ENCODE measurements at places on chromosomes 12 and 14.
A peak's percentile ranks its signal among the peaks of the same experiment; 100 is the strongest.

- no peak for DNase-seq
Observed at GRCh38 chr12:121568518-121568917, 12.3 kb downstream of the KDM2B start.

DNA sequence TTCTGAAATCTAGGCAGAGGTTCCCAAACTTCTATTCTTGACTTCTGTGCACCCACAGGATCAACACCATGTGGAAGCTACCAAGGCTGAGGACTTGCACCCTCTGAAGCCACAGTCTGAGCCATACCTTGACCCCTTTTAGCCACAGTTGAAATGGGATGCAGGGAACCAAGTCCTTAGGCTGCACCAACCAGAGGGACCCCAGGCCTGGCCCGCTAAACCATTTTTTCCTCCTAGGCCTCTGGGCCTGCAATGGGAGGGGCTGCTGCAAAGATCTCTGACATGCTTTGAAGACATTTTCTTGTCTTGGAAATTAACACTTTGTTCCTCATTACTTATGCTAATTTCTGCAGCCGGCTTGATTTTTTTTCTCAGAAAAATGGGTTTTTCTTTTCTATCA is 133.9 kb upstream of the TSPAN8 start:
- no peak for DNase-seq

DNA sequence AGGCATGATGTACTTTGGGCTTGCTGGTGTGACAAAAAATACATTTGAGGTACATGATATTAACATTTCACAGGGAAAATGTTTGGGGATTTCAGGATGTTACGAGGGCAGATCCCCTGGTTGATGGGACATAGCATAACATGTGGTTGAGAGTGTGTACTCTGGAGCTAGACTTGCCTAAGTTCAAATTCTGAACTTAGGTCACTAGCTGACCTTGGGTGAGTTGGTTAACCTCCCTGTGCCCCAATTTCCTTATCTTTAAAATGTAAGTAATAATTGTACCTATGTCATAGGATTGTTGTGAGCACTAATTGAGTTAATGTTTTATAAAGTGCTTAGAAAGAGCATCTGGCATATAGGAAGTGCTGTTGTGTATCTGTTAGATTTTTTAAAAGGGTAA is 64.7 kb upstream of the ATF1 start:
- no peak for DNase-seq

GRCh38 chr14:34439090-34439489 is 22.9 kb downstream of the SPTSSA start:
- DNase-seq = no peak

GRCh38 chr14:88247228-88247627 is 75.8 kb downstream of the KCNK10 start:
- DNase-seq = no peak

DNA sequence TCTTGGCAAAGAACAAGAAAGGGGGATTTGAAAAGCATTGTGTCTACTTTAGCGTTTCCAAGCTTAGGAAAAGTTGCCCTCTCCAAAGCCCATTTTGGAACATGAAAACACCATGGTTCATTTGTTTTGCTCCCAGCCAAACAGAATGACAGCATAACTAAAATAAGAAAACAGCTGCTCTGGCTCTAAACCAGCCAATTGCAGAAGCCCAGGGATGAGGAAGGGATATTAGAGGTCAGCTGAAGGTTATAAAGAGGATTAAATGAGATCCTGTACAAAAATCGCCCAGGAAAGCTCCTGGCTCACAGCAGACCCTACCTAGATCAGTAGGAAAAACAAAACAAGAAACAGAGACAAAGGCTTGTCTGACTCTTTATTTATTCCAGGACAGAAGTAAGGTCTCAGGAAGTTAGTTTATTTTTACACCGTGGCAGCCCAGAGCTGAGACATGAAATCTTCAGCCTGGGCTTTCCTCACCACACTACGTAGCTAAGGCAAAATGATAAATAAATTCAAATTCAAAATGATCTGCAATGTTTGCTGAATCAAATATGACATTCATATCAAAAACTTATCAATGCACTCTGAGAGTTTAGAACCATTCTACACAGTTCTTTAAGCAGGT is 25.9 kb downstream of the SPX start:
- DNase-seq = no peak

GRCh38 chr12:6206327-6206726 is 6.1 kb downstream of the CD9 start:
- DNase-seq = no peak

GRCh38 chr12:9773216-9773877 is 12.6 kb upstream of the CD69 start:
- DNase-seq = no peak

- DNase-seq = no peak
Observed at GRCh38 chr12:83629931-83630330, 943.2 kb downstream of the TMTC2 start.

GRCh38 chr12:103548622-103549601 is 38.2 kb upstream of the STAB2 start:
- DNase-seq = peak; percentile 26

DNA sequence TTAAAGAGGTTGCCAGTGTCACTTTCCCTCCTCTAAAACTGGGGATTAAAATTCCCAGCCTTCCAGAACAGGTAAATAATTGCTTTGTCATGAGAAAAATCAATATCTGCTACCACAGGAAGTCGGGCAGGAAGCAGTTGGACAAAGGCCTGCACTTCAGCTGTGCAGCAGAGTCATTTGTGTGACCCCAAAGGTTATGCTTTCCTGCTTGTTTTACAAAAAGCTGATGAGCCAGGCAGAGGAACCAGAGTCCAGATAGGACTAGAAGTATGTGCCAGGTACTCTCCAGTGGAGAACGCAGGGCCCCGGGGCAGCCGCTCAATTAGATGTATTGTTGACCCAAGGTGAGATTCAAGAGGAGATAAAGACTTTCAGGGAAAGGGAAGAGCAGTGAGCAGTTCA is 117.1 kb upstream of the FRMD6 start:
- no peak for DNase-seq

- no peak for DNase-seq
Observed at GRCh38 chr12:27782481-27782880, 2.4 kb upstream of the MANSC4 start.

- no peak for DNase-seq
Observed at GRCh38 chr12:116319898-116320621, 42.6 kb upstream of the MED13L start.

DNA sequence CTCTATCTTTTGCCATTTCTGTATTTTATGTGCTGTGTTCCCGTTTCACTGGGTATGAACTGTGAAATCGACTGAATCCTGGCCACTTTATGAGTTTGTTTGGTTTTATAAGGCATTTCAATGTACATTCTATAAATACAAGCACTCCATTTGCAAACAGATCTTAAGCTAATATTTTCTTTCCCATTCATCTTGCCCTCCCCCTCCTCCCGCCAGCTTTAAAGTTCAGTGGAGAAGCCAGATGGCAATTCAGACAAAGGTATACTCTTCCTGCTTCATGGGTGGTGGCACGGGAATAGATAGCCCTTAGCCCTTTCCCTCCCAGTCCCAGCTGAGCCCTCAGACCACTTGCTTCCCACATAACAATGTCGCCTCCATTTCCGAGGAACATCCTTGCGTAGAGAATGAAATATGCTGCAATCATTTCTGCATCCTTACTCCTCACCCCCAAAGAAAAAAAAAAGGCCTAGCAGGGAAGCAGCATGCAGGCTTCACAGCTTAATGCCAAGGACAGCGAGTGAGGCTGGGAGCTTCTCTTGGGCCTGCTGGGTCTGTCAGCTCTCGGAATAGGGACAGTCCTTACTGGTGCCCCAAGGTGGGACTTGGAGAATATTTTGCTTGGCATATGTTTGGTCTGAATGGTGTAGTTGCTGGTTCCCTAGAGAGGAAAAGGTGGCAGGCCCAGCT is 52.8 kb upstream of the SRSF5 start:
- no peak for DNase-seq

- no peak for DNase-seq
Observed at GRCh38 chr12:91205811-91206210, 23.2 kb upstream of the DCN start.

DNA sequence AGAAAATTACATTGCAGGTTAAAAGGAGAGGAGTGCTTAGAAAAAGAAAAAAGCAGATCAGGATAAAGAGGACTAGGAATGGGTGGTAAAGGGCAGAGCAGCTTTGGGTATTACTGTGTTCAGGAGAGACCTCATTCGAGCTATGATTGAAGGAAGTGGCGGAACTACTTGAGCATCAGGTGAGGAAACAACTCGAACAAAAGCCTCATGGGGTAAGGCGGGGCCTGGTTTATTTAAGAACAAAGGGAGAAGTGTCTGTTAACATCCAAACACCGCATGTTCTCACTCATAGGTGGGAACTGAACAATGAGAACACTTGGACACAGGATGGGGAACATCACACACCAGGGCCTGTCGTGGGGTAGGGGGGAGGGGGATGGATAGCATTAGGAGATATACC is 444.6 kb upstream of the CCDC196 start:
- no peak for DNase-seq

GRCh38 chr12:103540319-103540718 is 44.6 kb upstream of the C12orf42 start:
- DNase-seq = no peak

DNA sequence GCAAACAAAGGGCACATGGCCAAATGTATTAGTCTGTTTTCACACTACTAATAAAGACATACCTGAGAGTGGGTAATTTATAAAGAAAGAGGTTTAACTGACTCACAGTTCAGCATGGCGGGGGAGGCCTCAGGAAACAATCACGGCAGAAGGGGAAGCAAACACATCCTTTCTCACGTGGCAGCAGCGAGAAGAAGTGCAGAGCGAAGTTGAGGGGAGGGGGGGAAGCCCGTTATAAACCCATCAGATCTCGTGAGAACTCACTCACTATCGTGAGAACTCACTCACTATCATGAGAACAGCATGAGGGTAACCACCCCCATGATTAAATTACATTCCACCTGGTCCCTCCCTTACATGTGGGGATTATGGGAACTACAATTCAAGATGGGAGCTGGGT is 66.1 kb downstream of the ST8SIA1 start:
- no peak for DNase-seq

DNA sequence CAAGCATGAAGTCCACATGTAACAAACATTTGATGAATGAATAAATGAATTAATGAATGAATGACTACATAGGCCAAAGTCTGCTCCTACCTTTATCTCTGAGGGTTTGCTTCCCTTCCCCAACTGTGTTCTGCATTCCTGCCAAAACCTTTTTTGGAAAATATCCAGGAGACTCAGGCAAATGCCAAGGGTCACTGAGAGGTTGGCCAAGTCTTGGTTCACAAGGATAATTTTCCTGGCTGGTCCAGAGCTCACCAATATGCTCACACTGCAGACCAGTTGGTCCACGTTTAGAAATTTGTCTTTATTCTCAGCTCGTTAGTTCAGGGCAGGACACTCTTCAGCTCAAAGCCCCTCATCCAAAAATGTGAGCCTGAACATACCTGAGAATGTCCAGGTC is 10.2 kb downstream of the TMEM233 start:
- no peak for DNase-seq

DNA sequence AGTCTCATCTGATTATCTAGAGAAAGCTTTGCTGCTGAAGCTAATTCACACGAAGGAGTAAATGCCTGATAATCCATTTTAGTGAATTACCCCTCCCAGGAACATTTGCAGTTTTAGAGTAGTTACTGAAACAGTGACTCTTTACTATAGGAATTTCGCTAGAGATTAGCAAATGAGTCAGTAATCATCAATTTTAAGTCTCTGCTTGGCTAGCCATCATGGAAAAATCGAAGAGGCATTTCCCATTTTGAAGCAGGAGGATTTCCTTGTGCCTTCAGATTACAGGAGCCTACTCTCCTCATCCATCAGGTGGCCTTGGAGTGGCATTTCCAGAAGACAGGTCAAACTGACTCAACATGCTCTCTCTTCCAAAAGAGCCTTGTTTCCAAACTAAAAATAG is 154.5 kb downstream of the EGLN3 start:
- DNase-seq = no peak

- no peak for DNase-seq
Observed at GRCh38 chr12:27931390-27931789, 41.1 kb downstream of the PTHLH start.

- no peak for DNase-seq
Observed at GRCh38 chr14:77309131-77309530, 11.6 kb downstream of the POMT2 start.

DNA sequence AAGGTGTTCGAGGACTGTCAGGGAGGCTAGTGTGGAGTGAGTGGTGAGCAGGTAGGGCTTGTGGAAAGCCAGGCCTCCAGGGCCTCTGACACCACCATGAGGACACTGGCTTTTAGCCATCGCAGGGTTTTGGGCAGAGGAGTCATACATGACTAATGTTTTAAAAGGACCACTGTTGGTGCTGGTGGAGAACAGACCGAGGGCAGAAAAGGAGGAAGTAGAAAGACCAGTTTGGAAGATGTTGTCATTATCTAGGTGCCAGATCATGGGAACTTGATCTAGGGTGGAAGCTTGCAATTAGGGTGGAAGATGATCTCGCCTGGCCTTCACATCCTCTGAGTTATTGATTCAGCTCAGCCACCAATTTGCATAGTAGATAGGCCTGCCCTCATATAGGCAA is 144.2 kb downstream of the C12orf75 start:
- DNase-seq = no peak

- DNase-seq = no peak
Observed at GRCh38 chr12:49079793-49080192, 10.0 kb upstream of the RHEBL1 start.

DNA sequence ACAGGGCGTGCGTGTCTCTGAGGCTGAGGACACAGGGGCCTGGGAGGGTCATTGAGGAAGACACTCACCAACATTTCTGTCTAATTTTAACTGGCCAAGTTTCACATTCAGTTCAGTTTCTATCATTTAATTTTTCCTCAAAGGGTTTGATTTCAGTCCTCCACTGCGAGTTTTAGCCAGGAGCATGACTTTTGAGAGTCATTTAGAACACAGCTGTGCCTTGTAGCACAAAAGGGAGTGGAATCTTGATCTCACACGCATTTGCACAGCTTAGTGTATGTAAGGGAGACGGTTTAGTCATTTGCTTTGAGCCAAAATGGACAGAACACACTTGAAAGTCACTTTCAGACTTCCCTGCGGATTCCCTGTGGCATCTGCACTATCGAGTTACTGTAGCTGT is 1090.8 kb downstream of the BCL11B start:
- no peak for DNase-seq

- DNase-seq = peak; percentile 99
Observed at GRCh38 chr12:108562348-108563135, at the start of gene ISCU. Gene ISCU, plus strand, starts transcription at chr12:108562596. Its CDS starts 27 bp downstream, at chr12:108562623.

GRCh38 chr14:83309211-83309610 is 1775.6 kb upstream of the SEL1L start:
- no peak for DNase-seq

DNA sequence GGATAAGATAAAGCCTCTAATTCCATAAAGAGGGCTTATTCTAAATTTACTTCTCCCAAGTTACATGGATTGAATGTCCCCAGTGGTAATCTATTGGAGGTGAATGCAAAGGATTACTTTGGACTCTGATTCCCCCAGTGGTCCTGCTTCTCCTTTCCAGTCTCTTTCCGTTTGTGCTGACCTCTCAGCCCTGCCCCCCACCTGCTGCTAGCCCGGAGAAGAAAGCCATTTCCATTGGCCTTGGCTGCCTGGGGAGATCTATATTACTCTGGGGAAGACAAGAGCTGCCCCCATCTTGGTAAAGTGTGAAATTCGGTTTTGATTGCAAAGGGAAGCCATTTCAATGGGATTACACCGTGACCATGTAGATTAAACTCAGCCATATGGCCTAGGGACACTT is 13.3 kb downstream of the ASCL1 start:
- DNase-seq = no peak

GRCh38 chr12:63909746-63910145 is 65.2 kb downstream of the SRGAP1 start:
- DNase-seq = no peak

- no peak for DNase-seq
Observed at GRCh38 chr12:10612984-10613348, 443 bp downstream of the MAGOHB start.
